ENCODE measurements at places on chromosomes 6 and 20.

- no peak for DNase-seq
Observed at GRCh38 chr6:14598017-14598864, 480.7 kb downstream of the CD83 start.

DNA sequence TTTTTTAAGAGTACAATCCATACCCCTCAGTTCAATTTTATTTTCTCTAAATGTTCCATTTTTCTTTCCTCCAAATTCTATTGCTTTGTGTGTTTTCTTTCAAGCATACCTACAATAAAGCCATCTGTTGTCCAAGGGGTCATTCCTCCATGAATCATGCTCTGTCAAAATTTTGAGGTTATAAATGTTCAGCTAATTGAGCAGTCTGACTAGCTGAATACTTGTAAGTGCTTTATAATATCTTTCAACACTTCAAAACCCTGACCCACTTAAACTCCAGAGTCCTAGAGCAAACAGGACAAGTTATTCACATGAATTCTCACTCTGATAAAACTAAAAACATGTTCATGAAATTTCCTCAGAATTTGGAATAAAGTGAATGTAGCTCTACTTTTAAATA lies 33.4 kb upstream of the EYA4 start:
- DNase-seq = no peak

GRCh38 chr6:115948751-115949150 lies 111.9 kb downstream of the FRK start:
- no peak for DNase-seq

DNA sequence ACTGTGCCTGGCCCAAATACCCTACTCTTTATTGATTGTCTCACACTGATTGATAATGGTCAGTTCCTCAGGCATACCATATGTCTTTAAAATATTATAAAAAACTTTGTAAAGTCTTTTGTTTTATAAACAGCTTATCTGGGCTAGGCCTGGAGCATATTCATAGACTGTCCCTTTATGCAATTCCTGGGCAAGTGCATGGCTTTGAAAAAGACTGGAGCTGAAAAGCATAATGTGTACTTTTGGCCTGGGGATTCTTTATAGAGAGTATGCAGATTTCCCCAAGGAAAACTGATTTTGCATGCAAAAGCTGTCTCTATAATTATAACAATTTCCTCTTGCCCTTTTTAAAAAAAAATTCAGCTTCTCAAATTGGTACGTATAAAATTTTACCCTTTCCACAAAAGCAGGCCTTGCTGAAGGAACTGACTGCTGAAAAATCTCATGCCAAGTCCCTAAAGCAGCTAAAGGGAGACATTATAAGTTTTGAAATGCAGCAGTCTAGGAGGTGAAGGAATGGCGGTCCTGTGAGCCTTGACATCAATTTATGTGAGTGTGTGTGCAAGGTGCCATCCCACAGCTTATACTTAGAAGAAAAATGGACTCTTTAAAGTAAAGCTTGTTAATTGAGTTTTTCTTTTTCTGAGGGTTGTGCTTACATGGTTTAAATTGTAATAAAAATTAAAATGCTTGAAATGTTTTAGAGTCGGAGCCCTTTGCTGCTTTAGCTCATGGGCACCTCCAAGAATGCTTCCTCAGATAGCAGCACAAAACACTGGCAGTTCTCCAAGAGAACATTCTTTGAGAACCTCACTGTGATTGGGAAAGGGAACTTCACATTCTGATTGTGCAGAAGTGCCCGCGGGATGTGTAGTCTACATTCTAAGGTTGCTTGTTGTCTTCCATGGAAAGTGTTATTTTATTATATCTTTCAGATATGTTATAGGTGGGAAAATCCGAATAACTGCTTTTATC lies 43.9 kb downstream of the PLCB4 start:
- no peak for DNase-seq

DNA sequence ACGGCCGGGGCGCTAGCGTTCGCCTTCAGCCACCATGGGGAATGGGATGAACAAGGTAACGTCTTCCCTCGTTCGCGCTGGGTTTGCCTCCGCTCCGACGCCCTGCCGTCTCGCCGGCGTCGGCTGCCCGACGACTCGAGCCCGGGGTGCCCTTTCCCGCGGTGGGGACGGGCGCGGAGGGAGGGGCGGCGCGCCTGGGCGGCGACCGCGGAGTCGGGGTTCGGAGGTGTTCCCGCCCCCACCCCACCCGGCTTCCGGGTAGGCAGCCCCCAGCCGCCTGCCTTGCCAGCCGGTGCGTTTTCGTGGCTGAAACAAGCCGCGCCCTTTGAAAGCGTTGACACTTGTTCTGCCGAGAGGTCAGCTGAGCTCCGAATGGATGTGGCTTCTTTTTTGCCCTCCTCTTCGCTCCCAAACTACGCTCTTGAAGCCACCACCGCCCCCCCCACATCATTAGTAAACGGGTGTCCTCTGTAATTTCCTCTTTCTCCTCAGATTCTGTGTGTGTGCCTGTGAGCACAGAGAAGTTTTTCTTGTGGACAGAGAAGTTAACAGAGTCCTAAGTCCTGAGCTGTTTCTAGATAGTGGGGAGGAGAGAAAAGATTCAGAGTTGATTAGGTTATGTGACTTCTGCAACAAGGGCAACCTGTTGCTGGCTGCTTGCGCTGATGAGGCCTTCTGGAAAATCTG lies 362 bp downstream of the DUSP22 start:
- no peak for DNase-seq

GRCh38 chr20:61806314-61806713 lies 259.4 kb downstream of the TAF4 start:
- no peak for DNase-seq

- DNase-seq = no peak
Observed at GRCh38 chr20:19915111-19915798, 101.9 kb upstream of the NAA20 start.

DNA sequence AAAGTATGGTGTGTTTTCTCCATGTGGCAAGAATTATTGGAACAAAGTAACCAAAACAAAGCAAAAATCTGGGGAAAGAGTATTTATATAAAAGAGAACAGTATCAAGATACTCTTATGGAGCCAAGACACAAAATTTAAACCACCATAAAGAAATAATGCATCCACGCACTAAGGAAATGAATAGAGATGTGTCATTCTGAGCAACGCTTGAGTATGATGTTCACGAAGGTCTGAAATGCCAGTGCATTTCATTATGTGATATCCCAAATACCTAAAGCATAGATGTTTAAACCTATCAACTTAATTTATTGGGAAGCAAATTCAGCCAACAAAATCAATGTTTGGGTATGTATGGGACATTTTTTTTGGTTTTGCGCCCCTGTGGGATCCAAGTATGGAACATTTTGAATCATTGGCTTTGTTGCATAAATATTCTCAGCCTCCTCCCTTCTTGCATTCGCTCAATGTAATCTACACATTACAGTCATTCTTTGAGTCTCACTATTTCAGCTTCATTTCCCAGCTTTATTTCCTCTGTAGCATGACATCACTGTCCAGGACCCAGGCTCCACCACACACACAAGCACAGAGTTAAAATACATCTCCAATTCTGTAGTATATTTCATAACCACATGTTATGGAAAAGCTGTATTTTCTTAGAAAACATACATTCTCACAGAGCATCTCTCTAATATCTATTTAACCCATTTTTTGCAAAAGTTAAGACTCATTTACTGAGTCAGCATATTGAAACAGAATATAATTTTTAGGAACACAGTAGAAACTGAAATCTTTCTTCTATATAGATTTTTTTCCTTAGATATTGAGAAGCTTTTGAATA lies 11.6 kb upstream of the MOXD1 start:
- no peak for DNase-seq

DNA sequence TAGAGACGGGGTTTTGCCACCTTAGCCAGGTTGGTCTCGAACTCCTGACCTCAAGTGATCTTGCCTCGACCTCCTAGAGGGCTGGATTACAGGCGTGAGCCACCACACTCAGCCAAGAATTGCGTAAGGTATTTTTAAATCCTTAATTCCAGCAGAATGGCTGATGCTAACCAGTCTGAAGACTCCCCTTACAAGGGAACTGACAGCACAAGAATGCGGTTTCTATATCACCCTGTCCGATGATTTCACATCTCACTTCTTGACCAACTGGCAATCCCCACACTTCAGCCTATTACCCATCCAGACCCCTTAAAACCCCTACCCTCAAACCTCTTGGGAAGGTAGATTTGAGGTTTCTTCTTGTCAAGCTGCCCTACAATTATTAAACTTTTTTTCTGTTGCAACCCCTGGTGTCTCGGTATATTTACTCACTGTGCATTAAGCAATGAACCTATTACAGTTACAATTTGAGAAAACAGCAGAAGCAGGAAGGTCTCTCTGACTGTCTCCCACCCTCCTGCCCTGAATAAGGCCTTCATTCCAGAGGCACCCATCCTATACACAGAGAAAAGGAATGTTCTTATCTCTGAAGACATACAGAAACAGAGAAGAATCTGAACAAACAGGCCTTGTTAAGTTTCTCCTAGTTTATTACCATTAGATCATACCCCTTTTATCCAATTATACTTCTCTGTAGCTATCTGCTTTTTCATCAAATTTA lies 164.9 kb downstream of the ARHGAP18 start:
- DNase-seq = no peak
